Colonic mucosa (tissue), 4 donors: ENCODE measurements at places on chromosomes 7 and 10. TPM values are rescaled to one million over a fixed set of nuclear protein-coding genes. Genes with fewer than 3 reads are reported as not detected.

GRCh38 chr7:94449151-94449725 lies 54.5 kb downstream of the COL1A2 start:
- no peak for DNase-seq

- DNase-seq, result no peak
These were observed 79.8 kb upstream of the PTN start for GRCh38 chr7:137423321-137423720.

DNA sequence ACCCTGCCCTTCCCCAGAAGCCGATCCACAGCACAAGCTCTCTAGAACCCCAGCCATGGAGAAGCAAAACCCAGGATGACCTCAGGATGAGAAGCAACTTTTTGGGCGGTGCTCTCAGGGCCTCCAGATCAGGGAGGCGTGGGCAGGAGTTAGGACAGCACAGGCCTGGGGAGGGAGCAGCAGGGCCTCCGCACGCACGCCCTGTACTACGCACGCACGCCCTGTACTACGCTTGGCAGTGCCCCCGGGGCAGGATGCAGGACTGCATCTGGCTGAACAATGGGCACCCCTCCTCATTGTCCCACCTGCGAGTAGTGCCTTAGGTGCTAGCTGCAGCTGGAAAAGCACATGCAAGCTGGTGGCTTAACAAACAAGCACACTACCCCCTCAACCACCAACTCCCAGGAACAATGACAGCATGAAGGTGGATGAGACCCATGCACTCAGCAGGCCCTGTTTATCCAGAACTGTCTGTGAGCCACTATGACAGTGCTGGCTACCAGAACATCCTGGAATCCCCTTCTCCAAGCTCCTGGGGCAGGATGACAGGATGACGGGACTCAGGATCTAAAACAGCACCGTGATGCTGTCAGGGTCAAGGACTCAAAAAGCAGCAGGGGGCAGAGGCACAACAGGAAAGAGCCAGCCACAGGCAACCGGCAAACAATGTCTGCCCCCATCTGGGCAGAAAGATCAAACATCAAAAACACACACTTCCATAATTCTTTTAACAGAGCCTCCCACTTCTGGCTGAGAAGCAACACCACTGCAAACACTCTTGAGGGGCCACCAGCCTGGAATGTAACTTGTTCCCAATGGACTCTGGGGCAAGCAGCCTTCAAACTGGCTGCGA lies 11.8 kb downstream of the PODXL start:
- no peak for DNase-seq

GRCh38 chr10:115093286-115093775 lies at the start of gene ATRNL1:
ATRNL1 (plus strand) TSS chr10:115093365; CDS start chr10:115093751, 386 bp downstream.
- no peak for DNase-seq

DNA sequence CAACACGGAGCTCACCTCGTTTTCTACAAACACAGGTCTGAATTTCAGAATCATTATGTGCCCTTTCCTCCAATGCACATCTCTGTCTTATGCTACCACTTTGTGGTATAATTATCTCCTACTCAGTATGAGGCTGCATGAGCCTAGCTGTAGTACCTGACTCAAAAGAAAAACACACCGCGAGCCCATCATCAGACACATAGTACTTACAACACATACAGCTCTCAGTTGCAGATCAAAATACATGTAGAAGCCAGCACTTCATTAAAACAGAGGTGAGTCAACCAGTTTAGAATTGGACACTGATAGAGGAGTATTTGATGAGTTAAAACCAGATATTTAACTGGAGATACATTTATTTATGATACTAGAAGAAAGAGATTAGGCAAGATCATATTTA lies 1.4 kb upstream of the RTKN2 start:
- DNase-seq, result no peak

GRCh38 chr10:131094527-131095312 lies 216.8 kb downstream of the TCERG1L start:
- DNase-seq, result no peak

DNA sequence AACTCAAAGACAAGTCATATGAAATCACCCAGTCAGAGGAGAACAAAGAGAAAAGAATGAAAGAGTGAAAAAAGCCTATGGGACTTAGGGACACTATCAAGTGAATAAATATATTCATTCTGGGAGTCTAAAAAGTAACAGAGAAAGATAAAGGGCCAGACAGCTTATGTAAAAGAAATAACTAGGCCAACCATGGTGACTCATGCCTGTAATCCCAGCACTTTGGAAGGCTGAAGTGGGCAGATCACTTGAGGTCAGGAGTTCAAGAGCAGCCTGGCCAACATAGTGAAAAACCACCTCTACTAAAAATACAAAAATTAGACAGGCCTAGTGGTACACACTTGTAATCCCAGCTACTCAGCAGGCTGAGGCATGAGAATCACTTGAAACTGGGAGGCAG lies 154.7 kb upstream of the TMEM106B start:
- DNase-seq, result no peak

DNA sequence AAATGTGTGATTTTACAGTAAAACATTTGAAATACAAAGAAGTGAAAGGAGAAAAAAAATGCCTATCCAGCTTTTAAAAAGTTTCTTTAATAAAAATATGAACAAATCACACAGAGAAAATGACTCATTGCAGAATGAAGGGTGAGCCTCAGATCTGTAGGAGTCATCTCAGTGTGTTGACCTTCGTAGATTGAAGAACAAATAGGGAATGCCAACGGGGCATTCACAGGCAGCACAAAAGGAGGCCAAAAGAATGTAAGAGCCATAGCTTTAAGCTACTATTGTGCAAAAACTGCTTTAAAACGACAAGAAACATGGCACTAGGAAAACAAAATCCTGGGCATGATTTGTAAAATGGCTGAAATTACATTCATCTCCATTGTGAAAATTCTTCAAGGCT lies 782.7 kb upstream of the CELF2 start:
- DNase-seq, result no peak

DNA sequence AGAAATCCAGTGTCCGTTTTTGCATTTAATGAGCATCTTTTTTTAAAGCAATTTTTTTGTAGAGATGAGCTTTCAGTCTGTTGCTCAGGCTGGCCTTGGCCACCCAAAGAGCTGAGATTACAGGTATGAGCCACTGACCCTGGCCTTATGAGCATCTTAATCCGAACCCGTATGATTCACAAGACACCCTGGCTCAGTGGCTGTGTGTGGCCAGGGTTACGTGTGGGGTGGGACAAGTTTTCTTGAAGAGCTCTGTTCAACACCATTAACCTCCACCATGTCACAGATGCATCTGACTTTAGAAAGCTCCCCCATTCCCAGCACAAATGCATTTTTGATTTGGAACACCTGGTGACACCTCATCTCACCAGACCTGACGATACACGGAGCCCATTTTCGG lies 166.5 kb upstream of the PITRM1 start:
- DNase-seq, result no peak

- DNase-seq, result peak; percentile 32
These were observed 16.5 kb downstream of the NPFFR1 start for GRCh38 chr10:70267161-70267933.

GRCh38 chr10:61890881-61891409 lies 10.6 kb upstream of the ARID5B start:
- DNase-seq, result no peak

DNA sequence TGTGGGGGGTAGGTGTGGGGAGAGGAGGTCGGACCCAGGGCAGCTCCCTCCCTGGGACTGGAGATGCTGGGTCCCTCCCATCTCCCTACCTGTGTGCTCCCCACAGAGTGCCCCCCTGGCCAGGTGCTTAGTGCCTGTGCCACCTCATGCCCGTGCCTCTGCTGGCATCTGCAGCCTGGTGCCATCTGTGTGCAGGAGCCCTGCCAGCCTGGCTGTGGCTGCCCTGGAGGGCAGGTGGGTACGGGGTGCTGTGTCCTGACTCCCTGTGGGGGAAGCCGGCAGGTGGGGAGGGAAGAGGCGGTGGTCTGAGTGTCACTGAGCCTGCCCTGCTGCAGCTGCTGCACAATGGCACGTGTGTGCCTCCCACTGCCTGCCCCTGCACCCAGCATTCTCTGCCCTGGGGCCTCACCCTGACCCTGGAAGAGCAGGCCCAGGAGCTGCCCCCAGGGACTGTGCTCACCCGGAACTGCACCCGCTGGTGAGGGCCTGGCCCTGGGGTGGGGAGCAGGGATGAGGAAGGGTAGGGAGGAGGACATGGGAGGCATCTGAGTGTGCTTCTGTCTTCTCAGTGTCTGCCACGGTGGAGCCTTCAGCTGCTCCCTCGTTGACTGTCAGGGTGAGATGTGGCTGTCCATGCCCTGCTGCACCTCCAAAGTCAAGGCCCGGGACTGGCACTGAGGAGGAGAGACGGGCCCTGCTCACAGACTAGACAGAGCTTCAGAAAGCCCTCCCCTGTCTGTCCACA lies 11.7 kb upstream of the ZNF862 start:
- DNase-seq, result no peak

DNA sequence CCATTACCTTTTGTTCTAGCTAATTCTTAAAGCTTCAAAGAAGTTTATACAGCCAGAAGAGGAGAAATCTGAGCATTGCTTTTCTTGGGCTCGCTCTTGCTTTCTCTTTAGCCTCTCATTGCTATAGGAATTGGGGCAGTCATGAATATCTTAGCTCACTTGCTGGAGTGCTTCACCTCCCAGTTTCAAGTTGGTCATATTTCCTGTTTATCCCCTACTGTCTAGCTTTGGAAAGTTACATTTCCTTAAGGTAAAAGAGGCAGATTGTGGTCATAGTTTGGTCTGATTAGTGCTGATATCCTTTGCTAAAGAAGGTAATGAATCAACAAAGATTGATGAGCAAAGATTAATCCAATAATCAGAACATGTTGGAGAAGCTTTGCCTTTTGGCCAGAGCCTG lies 77.7 kb upstream of the GLI3 start:
- no peak for DNase-seq

- DNase-seq, result no peak
These were observed 197.9 kb downstream of the PLXDC2 start for GRCh38 chr10:20013991-20014750.

Gene GIMAP2
- 6.9 TPM for total RNA-seq

Gene TRPV5
- total RNA-seq, result not detected

Gene RBAK
- 11.8 TPM for total RNA-seq

Gene PGAM2
- total RNA-seq, result 0.52 TPM

Gene SH2D4B
- total RNA-seq, result not detected

Gene PTPN12
- 51.3 TPM for total RNA-seq

Gene RTKN2
- total RNA-seq, result 3.2 TPM

Gene PVRIG
- total RNA-seq, result 0.53 TPM
